ENCODE measurements at places on chromosomes 12 and 14.

DNA sequence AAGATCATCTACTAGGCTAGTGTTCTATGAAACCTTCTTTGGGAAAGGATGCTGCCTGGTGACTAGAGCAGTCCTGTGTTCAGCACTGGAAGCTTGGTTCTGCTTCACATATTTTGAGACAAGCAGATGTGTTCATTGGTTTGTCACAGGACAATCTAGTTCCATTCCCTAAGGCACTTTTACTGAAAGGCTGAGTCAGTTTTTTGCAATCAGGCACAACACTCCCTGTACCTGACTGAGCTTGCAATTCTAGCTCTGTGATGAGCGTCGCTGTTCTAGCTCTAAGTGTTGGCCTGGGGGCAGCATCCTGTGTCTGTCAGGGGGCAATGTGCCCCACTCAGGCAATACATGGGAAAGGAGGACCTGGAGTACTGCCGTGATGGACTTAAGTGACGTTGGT, 144.4 kb downstream of the CAND1 start:
- no peak for DNase-seq

- DNase-seq: no peak
Measured at GRCh38 chr14:64422756-64423155, 34.6 kb downstream of the MTHFD1 start.

- no peak for DNase-seq
Measured at GRCh38 chr12:128906485-128907137, 53.3 kb downstream of the GLT1D1 start.

DNA sequence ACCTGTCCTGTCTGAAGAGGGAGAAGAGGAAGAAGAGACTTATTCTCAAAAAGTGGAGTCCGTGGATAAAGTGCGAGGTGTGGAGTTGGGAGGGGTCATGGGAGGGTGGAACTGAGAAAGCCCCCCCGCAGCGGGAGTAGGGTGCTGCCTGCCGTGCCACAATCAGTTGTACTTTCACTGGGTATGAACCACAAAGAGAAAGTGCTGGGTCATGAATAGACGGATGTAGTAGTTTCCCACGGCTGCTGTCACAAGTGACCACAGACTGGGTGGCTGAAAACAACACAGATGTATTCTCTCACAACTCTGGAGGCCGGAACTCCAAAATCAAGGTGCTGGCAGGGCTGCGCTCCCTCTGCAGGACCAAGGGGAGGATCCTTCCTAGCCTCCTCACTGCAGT, 5.5 kb downstream of the DNAH10 start:
- DNase-seq: no peak

DNA sequence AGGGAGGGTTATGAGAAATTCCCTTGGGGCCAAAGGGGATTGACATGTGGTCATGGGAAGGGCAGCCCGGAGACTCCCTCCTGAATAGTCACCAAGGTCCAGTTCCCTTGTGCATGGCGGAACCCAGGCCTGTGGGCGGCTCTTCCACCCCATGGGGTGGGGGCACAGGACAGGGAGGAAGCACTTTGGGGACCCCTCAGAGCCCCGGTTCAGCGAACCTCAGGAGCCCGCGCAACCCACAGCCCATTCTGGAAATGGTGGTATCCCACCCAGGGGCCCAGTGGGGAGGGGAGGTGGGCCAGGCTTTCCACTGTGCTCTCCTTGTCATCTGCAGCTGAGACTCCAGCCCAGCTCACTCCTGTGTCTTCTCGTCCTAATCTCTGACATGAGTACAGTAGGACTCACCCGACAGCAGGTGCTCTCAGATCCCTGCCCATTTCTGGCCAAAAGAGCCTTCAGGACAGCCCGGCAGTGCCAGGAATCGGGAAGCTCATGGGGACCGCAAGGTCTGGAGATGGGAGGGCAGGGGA, 255.2 kb upstream of the SFSWAP start:
- DNase-seq: no peak

DNA sequence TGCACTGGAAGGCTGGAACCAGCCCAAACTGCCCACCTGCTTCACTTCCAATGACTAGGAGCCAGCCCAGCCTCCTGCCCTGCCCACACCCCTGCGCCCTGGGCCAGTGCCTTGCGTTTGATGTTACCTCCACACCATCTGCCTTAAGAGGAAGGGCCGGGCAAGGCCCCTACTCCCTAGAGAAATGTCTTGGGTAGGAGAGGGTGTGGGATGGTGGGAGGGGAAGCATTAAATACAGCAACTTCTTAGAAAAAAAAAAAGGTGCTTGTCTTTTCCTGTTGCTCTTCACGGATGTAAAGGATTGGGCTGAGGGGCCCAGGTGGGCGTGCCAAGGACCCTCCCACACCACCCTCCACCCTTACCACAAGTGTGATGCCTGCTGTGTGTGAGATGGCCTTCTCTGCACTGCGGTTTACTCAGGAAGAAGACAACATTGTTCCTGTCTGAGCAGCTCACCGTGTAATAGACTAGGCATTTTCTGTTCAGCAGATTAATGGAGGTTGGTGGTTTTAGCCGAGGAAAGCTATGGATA, 99.9 kb downstream of the NINJ2 start:
- no peak for DNase-seq

- no peak for DNase-seq
Measured at GRCh38 chr12:110613071-110613770, 708 bp upstream of the TCTN1 start.

DNA sequence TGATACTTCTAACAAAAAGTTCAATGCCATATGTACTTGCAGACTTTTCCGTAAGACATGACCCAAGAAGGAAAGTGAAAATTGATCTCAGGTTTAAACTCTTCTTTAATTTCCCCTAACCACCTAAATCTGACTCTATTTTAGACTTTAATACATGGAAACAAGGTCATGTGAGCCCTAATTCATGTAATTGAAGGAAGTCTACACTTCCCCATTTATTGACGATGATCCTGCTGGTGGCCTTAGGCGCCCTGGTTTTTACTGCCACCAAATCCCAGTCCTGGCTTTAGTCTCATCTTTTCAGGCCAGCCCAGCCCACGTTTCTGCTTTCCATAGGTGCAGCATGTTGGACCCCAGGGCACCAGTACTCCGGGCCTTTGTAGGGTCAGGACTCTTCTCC, 157.9 kb downstream of the PELI2 start:
- DNase-seq: no peak

- DNase-seq: no peak
Measured at GRCh38 chr12:125402874-125403789, 337.9 kb downstream of the AACS start.

DNA sequence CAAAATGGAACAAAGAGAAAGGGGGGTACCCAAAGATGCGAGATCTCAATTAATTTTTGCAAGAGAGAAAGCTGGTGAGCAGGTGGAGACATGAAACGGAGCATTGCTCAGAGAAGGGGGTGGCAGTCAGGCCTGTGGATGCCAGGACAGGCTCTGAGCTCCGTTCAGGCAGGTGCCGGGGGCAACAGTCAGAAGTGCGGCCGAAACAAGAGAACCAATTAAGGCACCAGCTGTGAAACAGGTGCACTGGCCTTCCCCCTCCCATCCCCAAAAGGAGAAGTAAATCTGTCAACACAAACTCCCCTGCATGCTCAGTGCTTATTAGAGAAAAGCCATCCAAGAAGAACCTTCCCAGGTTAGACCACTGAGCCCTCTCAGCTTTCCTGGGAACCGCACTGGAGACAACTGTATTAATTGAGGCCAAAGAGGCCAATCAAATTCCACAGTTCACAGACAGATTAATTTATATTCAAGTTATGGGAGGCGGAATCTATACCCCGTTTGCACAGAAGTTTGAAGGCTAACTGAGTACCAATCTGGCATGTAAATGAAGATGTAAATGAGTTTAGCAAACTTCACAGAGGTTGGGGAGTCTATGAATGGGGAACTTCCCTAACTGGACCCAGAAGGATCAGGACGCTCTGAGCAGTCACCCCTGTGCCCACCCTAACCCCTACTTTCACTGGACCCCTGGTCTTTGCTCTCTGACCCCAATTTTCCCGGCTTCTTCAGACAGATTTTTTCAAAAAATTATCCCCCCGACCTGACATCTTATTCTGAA, 20.9 kb downstream of the OAS2 start:
- no peak for DNase-seq

- DNase-seq: no peak
Measured at GRCh38 chr14:70706177-70706576, 64.5 kb downstream of the TTC9 start.

GRCh38 chr12:67752226-67752732, 103.7 kb downstream of the DYRK2 start:
- no peak for DNase-seq

GRCh38 chr14:33740531-33740930, 210.3 kb downstream of the EGLN3 start:
- no peak for DNase-seq

- no peak for DNase-seq
Measured at GRCh38 chr14:52701223-52701622, 5.8 kb upstream of the PSMC6 start.

Data from NCI-H1436 treated with DMSO at 0.1 percent for 48 hours (cell line).